NCI-H446 treated with DMSO at 0.1 percent for 48 hours (cell line): ENCODE measurements at places on chromosomes 16 and 17.

- no peak for DNase-seq
Measured at GRCh38 chr16:56950455-56950854, 11.3 kb upstream of the CETP start.

- no peak for DNase-seq
Measured at GRCh38 chr17:81514489-81514738, 1.8 kb upstream of the ACTG1 start.

DNA sequence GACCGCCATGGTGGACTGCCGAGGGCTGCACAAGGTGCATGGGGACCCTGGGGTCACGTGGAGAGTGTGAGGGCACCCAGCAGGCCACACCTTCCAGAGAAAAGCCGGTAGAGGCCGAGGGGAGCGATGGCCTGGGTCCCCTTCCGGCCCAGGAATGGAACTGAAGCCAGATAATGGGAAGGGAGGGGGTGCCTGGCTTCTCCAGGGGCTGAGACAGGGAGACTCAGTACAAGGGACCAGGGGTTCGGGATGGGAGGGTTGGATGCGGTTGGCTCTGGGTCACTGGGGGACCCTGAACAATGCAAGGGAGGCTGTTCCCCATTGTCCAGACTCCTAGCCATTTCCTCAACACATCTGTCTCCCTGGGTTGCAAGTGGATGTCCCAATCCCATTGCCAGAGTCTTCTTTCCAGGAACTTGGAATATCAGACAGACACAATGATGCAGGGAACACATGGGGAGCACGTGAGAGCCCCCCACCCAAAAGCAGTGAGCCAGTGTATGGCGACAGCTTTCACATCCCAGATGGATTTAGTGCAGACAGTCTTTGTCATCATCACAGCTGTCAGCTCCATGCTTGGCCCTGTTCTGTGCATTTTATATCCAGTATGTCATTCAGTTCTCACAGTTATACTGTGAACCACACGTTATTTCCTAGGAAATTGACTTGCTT lies 23.6 kb upstream of the DNAI2 start:
- DNase-seq: no peak

DNA sequence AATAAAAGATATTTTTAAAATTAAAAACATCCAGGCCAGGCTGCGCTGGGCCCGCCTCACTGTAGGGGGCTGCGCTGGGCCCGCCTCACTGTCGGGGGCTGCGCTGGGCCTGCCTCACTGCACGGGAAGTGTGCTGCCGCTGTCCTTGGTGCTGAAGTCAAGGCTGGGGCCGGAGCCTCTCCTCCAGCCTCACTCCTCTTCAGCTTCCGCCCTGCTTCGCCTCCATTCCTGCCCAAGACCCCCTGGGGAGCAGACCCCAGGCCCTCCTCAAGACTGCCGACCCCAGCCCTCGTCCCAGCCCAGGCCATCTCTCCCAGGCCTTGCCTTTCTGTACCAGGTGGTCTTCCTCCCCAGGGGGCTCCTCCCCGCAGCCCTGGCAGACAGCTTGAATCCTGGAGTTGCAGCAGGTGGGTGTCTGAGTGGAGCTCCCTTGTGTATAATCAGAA lies 26.2 kb downstream of the ENDOV start:
- no peak for DNase-seq

DNA sequence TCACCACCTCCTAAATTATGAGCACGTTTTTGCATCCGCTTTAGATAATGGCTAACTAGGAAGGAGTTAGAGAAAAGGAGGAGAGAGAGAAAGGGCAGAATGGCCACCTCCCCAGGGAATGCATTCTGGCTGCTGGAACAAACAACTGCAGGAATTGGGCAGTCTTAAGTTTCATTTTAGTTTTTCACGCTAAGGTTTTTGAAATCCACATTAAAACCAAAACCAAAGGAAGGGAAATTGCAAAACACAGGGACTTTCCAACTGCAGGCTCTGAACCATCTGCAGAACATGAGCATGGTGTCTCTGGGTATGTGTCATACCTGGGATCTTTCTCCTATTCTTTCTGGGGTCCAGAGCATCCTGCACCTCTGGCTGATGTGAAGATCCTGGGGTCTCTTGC lies 12.1 kb upstream of the CCL8 start:
- no peak for DNase-seq
